ENCODE measurements at places on chromosomes 4 and X. TPM values are rescaled to one million over a fixed set of nuclear protein-coding genes. Genes with fewer than 3 reads are reported as not detected.
A peak's percentile ranks its signal among the peaks of the same experiment; 100 is the strongest.

DNA sequence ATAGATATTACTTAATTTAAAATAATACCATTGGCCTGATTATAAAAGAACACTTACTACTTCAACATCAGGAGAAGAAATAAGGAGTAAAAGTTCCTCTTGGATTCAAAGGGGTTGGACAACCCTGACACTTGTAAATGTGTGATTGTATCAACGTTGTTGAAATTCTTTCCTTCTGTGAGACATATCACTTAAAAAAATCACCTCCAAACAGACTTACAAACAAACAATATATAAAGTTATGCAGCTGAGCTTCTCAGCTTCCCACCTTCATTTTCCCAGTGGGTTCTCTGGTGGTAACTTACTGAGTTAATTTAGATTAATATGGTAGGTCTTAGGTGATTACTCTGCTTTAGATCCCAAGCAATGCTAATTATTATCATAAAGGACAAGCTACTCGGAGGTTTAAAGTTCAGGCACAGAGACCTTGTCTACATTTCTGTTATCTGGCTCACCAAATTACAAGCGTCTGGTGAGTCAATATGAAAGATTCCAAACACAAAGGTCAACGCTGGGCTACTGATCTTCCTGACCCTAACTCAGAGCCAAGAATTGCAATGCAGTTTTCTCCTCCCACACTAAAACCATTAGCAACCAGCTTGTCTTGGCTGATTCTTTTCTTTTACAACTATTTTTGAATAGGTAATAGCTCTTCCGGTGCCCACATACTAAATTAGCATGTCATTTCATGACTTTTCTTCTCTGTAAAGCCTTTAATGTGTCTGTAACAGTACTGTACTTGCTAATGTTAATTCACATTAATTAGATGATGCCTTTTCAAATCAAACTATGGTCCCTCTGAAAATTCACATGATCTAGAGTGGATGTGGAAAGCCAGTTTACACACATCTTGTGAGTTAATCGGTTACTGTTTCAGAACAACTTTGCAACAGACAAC lies 157.6 kb downstream of the RASL11B start:
- DNase-seq = no peak
- H3K36me3 ChIP-seq = no peaks in the 10 kb centered on the region
- H3K27me3 ChIP-seq = no peaks in the 10 kb centered on the region
- H3K4me3 ChIP-seq = no peak overlapping the region
- no peak overlapping the region for H3K27ac ChIP-seq
- peaks cover 5% of the 10 kb centered on the region for H3K4me1 ChIP-seq

- H3K36me3 ChIP-seq = no peaks in the 10 kb centered on the region
- peak overlapping the region; percentile 13 for H3K4me3 ChIP-seq
- DNase-seq = peak; percentile 38
Measured at GRCh38 chr4:140286456-140286855, 87.0 kb upstream of the SCOC start.

RGN gene
- 2.7 TPM for total RNA-seq

PDLIM3 gene
- total RNA-seq = 262 TPM

GUCY1B1 gene
- 2.2 TPM for total RNA-seq

All from glutamatergic neuron (in vitro differentiated cells).